ENCODE measurements at places on chromosomes 13 and 19.
A peak's percentile ranks its signal among the peaks of the same experiment; 100 is the strongest.

- DNase-seq: no peak
Measured at GRCh38 chr13:36382030-36382429, 35.8 kb upstream of the SPART start.

- no peak for DNase-seq
Measured at GRCh38 chr19:54230031-54230430, 7.2 kb upstream of the LILRB3 start.

- no peak for DNase-seq
Measured at GRCh38 chr13:76848596-76848995, 37.6 kb downstream of the KCTD12 start.

- DNase-seq: no peak
Measured at GRCh38 chr19:6458695-6459261, 814 bp downstream of the SLC25A23 start.

GRCh38 chr13:43401361-43401760 lies 378.0 kb downstream of the DNAJC15 start:
- no peak for DNase-seq

- no peak for DNase-seq
Measured at GRCh38 chr13:72170571-72170970, 303.6 kb upstream of the DACH1 start.

- DNase-seq: no peak
Measured at GRCh38 chr19:2711172-2711874, 8.8 kb upstream of the GNG7 start.

DNA sequence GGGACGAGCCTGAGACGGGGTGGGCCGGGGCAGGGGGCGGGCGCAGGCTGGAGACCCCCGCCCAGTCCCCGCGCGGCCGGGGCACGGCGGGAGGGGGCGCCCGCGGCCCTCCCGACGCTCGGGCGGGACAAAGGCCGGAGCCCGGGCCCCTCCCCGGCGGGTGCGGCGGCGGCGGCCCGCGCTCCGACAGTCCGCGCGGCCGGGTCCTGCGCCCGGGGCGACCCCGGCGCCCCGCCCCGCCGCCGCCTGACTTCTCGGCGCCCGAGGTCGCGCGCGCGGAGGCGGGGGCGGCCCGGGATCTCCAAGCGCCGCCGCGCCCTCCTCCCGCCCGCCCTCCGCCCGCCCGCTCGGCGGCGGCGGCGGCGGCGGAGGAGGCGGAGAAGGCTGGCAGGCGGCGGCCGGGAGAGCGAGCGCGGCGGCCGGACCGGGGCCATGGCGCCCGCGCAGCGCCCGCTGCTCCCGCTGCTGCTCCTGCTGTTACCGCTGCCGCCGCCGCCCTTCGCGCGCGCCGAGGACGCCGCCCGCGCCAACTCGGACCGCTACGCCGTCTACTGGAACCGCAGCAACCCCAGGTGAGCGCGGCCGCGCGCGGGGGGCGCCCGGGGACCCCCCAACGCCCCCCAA lies at the start of gene EFNA2:
EFNA2 (plus strand) TSS at position 137 of the 624 bp plus-strand sequence; CDS start at position 433, 296 bp downstream.
- DNase-seq: no peak

GRCh38 chr19:35171730-35172129 lies 17.2 kb downstream of the FXYD5 start:
- DNase-seq: no peak

DNA sequence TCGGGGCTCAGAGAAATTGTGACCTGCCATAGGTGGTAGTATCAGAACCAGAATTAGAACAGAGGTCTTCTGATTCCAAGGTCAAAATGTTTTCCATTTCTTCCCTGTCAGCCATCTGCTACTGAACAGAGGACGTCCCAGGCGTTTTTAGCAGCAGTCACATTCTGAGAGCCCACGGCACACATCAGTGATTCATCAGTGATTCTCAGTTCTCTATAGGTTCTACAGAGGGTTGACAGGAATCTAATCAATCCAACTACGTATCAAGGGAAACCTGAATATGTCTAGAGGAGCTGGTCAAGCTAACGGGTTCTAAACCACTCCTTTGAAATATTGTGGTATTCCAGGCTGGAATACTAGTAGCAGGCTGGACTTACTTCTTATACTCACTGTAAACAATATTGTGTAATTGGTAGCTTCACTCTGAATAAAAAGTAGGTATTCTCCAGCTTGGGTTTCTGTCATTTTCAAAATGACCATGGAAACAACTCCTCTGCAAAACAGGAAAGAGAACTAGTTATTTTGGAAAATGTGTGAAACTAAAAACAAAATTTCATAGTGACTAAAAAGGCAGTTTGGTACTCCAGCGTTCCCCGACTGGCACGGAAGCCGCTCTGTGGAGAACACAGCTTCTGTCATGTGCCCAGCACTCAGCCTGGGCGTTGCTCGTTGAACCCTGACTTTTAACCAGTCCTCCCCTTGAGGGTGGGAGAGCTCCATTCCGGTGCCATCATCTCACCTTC lies 43.2 kb downstream of the FLT3 start:
- DNase-seq: no peak

- no peak for DNase-seq
Measured at GRCh38 chr13:39253774-39254173, 215.5 kb downstream of the NHLRC3 start.

DNA sequence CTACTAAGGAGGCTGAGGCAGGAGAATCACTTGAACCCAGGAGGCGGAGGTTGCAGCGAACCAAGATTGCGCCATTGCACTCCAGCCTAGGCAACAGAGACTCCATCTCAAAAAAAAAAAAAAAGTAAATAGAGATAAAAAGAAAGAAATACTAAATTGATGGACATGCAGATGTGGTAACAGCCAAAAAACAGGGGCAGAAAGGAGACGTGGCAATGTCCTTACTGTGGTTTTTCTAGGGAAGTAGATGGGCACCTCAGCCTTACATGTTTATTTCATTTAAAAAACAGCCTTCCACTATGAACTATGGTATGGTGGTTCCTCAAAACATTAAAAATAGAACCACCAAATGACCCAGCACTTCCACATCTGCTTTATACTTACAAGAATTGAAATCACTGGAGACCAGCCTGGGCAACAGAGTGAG lies 6.5 kb upstream of the EIF3G start:
- DNase-seq: no peak

DNA sequence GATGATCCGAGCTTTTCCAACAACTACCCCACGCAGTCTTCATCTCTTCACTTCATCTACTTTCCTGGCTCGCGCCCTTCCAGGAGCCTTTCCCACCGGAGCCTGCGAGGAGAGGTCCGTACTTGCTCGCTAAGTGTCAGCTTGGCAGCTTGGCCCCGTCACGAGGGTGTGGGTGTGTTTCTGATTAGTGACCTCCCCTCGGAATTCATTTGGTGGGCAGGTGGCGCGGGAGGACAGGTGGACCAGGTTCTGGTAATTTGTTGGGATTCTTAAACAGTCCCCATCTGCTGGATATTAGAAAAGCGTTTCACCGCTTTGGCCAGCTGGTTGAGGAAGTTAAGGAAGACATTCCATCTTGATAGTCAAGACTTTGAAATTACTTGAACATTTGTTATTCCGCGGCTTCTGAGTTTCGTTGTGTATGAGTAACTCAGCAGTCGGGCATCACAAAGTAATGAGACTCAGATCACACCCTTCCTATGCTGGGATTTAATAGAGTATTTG lies 515 bp downstream of the UFM1 start:
- peak; percentile 28 for DNase-seq

DNA sequence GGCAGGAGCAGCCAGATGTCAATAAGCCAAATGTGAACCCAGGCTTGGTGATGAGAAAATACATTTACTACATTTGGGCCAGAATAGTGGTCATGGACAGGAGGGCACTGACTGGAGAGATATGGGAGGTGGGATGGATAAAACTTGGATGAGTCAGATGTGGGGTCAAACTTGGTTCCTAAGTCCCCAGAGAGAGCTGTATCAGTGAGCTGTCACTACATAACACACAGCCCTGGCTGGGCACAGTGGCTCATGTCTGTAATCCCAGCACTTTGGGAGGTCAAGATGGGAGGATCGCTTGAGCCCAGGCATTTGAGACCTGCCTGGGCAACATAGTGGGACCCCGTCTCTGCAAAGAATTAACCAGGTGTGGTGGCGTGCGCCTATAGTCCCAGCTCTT lies 51.6 kb upstream of the EHD2 start:
- DNase-seq: no peak

GRCh38 chr13:40639221-40639681 lies 27.2 kb downstream of the FOXO1 start:
- no peak for DNase-seq

GRCh38 chr19:8835446-8835845 lies 3.3 kb downstream of the MBD3L1 start:
- no peak for DNase-seq

DNA sequence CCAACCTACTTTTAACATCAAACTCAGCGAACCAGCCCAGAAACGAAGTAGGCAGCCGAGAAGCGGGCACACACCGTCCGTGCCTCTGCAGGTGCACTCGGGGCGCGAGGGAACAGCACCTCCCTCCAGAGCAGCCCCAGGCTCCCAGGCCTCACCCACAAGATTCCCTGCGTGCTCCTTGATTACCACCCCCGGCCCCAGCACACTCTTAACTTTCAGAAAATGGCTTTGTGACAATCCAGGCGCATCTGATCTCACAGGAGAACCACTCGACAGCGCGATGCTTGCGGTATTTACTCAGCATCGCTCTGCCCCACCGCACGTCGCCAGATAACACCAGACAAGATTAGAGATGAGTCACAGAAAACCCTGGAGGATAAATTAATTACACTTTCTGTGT lies 134.9 kb upstream of the SPACA7 start:
- DNase-seq: no peak

GRCh38 chr19:46471116-46471733 lies at the start of gene PNMA8A:
Gene PNMA8A, minus strand, starts transcription at chr19:46471563. Its CDS starts 528 bp downstream, at chr19:46471035.
- DNase-seq: no peak

DNA sequence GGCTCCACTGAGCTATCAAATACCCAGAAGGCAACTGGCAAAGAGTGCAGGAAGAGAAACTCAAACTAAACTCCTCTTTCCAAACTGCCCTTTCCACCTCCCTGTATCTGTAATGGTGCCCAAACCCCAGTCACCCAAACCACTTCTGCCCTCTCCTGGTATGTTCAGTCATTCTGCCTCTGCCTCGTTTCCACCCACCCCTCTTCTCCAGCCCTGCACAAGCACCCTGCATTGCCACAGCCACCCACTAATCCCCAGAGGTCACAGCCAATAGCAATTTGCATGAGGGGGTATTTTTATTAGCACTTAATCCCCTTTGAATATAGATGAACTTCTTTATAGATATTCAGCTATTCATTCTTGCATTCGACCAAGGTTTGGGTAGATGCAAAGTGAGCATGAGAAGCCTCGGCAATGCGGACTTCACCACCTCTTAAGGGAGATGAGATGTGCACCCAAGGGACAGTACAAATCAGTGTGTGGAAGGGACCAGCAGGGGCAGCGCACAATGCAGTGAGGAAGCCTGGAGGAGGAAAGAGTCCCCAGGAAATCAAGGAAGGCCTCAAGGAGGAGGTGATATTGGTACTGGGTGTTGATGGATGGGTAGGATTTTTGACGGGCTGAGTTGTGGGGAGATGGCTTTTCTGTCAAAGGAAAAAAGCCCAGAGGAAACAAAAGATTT lies 12.4 kb downstream of the TMEM272 start:
- peak; percentile 21 for DNase-seq
